AG04449 (cell line): ENCODE measurements at places on chromosomes 12 and 14.

DNA sequence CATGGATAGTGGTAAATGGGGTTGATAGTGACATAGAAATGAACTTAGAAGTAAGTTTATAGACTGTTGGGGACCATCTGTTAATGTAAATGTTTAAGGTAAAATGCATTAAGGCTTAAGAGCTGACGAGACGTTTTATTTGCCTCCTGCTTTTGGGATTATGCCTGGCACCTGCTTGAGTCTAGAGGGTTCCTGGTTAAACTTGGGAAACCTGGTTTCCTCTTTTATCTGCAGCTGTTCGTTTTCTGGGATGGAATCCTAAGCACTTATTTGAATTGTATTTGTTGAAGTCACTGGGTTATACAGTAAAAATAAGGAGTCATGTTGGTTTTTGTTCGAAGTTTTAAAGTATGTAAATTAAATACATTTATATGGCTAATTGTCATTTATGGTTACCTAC lies 914.7 kb downstream of the NRXN3 start:
- no peak for DNase-seq

GRCh38 chr12:48985475-48985897 lies 7.4 kb downstream of the WNT1 start:
- DNase-seq = no peak

GRCh38 chr12:99707883-99708282 lies 60.3 kb downstream of the GARIN6 start:
- no peak for DNase-seq

DNA sequence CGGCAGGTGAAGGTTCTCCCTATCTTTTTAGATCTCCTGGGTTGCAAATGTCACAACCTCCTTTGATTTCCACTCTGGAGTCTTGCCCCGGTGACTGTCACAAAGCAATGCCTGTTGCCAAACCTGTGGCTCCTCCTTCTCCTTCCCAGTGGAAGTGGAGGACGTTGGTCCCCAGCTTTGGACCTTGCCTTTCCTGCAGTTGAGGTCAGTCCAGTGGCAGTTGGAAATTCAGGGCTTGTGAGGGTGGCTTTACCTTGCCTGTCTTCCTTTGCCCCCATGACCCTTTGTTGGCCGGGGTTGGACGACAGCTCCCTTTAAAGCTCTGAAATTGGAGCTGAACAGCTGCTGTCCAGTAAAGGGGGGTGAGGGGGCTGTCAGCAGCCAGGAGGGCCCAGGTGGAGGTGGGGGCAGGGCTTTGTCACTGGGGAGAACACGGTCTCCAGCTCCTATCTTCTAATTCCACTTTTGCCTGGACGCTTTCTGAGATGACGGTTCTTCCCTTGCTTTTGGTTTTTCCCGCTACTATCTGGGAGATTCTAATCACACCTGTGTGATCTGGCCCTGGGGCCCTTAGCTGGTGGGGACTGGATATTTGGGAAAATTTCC lies 4.1 kb downstream of the TEAD4 start:
- DNase-seq = no peak

GRCh38 chr14:100828031-100828769 lies 2.3 kb downstream of the MEG3 start:
- DNase-seq = peak; percentile 31

DNA sequence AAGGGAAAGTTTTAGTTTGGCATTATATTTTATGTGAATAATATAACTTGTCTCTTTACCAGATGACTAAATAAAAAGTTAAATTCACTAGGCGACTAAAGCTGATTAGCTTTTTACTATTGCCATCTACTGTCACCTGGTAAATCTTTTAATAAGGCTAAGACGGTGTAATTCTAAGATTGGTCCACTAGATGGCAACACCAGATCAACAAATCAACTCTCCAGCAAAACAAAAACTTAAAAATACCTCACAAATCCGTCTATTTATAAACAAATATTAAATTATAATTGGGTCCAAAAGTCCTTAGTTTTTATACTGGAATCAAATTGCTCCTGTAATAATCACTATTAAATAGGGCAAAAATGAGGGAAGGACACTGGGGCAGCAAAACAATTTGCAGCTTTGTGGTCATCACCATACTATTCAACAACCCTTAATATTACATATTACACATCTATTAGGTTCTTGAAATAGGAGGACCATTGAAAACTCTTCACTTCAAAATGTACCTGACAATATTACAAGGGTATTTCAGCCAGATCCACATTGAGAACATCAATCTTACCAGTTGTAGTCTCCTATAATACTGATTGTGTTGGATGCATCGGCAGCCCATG lies 47.9 kb downstream of the GALC start:
- peak; percentile 24 for DNase-seq

GRCh38 chr14:53011053-53011462 lies 60.2 kb upstream of the FERMT2 start:
- peak; percentile 96 for DNase-seq

GRCh38 chr12:49046129-49046895 lies 14.3 kb downstream of the KMT2D start:
- DNase-seq = no peak

DNA sequence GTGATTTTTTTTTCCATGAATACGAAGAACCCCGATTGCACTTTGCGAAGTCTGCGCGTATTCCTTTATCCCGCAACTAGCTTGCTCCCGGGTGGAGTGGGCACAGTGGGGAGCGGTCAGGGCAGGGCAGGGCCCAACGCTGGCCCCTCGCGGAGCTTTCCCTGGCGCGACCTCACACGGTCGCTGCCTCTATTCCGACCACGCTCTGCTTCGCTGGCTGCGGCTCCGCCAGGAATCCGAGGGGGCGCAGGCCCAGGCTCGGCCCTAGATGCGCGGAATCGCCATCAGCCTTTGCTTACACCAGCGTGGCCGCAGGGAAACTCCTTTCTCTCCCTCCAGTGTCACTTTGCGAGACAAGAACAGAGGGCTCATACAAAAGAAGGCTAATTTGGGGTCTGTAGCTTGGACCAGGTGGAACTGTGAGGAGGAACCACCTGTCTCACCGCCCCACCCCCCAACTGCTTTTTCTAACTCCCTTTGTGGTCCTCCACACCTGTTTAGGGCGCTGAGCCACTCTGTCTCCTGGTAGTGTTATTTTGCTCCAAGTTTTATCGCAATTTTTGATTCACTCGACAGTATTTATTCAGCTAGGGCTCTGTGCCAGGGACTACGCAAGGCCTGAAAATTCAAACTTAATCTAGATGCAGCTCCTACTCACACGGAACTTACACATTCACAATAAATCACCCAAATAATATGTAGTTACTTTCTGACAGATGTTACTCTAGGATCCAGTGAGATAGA lies 3.1 kb upstream of the NKX2-1 start:
- DNase-seq = no peak

DNA sequence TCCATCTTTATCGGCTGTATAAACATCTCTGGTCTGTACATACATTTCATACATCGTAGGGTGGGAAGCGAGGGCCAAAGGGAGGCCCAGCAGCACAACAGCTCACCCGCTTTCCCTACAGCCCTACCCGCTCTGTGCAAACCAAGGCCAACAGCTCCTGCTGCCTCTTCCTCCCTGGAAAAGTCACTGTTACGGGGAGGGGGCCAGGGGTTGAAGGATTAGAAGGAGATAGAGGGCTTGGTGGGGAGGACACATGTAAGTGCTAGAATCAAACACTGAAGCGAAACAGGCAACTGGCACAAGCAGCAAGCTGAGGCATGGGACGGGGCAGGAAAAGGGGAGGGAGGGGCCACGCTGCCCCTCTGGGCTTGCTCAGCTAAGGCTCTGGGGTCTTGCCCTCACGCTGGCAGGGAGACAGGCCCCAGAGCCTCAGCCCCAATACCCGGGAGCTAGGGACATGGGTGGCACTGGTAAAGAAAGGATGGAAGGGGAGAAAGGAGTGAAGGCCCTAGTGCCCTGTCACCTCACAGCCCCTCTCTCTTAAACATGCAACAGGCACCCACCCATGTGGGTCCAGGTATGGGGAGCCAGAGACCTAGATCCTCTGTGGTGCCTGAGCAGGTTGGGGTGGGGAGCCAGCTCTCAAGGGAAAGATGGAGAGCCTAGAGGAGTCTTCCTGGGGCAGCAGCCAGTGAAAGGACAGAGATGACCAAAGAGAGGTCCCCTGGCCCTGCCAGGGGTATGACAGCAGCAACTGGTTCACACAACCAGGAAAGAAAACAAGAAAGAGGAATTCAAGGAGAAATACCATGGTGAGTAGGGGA lies 14.4 kb downstream of the SPRYD3 start:
- DNase-seq = no peak

GRCh38 chr14:77556946-77557345 lies 58.3 kb upstream of the ISM2 start:
- DNase-seq = no peak

GRCh38 chr14:79732911-79733655 lies 478.2 kb downstream of the DIO2 start:
- no peak for DNase-seq

- DNase-seq = no peak
Measured at GRCh38 chr12:51409846-51410245, 14.8 kb upstream of the SLC4A8 start.

- DNase-seq = no peak
Measured at GRCh38 chr14:54642801-54643695, 76.1 kb downstream of the SAMD4A start.

- DNase-seq = no peak
Measured at GRCh38 chr12:39505023-39505422, 62.1 kb upstream of the KIF21A start.
